Activated CD4-positive, alpha-beta T cell treated with anti-CD3 and anti-CD28 coated beads, Interleukin-2, amount 10 ng/mL, durations not matched to agents 24 days and 14 days (primary cell): ENCODE measurements at places on chromosomes 16 and 17. TPM values are rescaled to one million over a fixed set of nuclear protein-coding genes. Genes with fewer than 3 reads are reported as not detected.

Gene DUS2
- 35.3 and 42.6 TPM in 2 replicates for total RNA-seq

Gene SPNS3
- total RNA-seq, result 1.3 and 1.9 TPM in 2 replicates

Gene CAMKK1
- total RNA-seq, result 8.6 and 9.2 TPM in 2 replicates

Gene SERPINF2
- 0.12 and 0.16 TPM in 2 replicates for total RNA-seq

Gene BRICD5
- 22.2 and 23.1 TPM in 2 replicates for total RNA-seq

Gene TMED6
- 1.6 and 1.7 TPM in 2 replicates for total RNA-seq

Gene KRT40
- not detected in 2 replicates for total RNA-seq

Gene NRN1L
- total RNA-seq, result 0.63 TPM in 1 of 2 replicates, not detected in the other

Gene KLHL10
- total RNA-seq, result not detected in 2 replicates

Gene KIF19
- 0.09 and 0.23 TPM in 2 replicates for total RNA-seq

Gene PPL
- total RNA-seq, result not detected in 2 replicates

Gene LPCAT2
- 1.8 and 3.7 TPM in 2 replicates for total RNA-seq

Gene OTOP2
- not detected in 2 replicates for total RNA-seq

Gene CES2
- 30.6 and 33.6 TPM in 2 replicates for total RNA-seq

Gene MT3
- 5.9 and 9.3 TPM in 2 replicates for total RNA-seq

Gene ABCC12
- not detected in 2 replicates for total RNA-seq

Gene NPW
- total RNA-seq, result 6.9 and 7.0 TPM in 2 replicates

Gene STAC2
- total RNA-seq, result not detected in 2 replicates

Gene DPEP2
- total RNA-seq, result 1.7 and 2.3 TPM in 2 replicates

Gene ST6GALNAC1
- total RNA-seq, result 0.35 and 0.38 TPM in 2 replicates

Gene TBC1D28
- total RNA-seq, result not detected in 2 replicates

Gene KIFC3
- total RNA-seq, result 0.58 and 1.7 TPM in 2 replicates

Gene NUP93
- 162 and 168 TPM in 2 replicates for total RNA-seq

Gene ESRP2
- 0.07 and 0.09 TPM in 2 replicates for total RNA-seq

Gene ZNF688
- 6.6 and 8.0 TPM in 2 replicates for total RNA-seq

Gene RAMP2
- not detected in 2 replicates for total RNA-seq

Gene VAT1L
- not detected in 2 replicates for total RNA-seq

Gene C17orf100
- total RNA-seq, result 1.8 and 1.9 TPM in 2 replicates

Gene RASD1
- 6.6 and 7.5 TPM in 2 replicates for total RNA-seq

Gene RHBDF2
- total RNA-seq, result 45.4 and 54.5 TPM in 2 replicates

Gene CASKIN1
- 2.2 and 2.3 TPM in 2 replicates for total RNA-seq

Gene CFAP20
- total RNA-seq, result 62.7 and 63.2 TPM in 2 replicates

Gene GNAO1
- 2.0 and 2.3 TPM in 2 replicates for total RNA-seq

Gene XAF1
- total RNA-seq, result 34.1 and 37.6 TPM in 2 replicates

Gene KRTAP9-8
- total RNA-seq, result not detected in 2 replicates

Gene CNGB1
- total RNA-seq, result not detected in 2 replicates

Gene KRTAP3-1
- not detected in 2 replicates for total RNA-seq
